NCI-H2171 treated with DMSO at 0.1 percent for 48 hours (cell line): ENCODE measurements at places on chromosomes 16 and 17.
A peak's percentile ranks its signal among the peaks of the same experiment; 100 is the strongest.

DNA sequence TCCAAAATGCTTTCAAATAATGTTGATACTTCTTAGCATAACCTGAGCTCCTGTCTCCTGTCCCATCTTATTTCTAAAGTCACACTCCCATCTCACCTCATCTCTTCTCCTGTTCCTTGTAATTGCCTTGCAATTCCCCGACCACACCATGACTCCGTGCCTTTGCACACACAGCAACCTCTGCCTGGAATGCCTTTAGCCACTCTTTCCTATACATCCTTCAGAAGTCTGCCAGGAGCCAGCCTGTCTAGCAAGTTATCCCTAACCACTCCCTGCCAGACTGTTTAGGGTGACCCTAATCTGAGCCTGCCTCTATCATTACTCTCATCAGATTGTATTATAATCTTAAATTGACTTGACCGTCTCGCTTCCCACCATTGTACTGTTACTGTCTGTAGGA is 168.0 kb upstream of the NOG start:
- DNase-seq: no peak

- peak; percentile 87 for DNase-seq
These were observed 84.3 kb downstream of the MARCHF10 start for GRCh38 chr17:62723842-62724241.

- DNase-seq: no peak
These were observed 18.9 kb downstream of the CDR2 start for GRCh38 chr16:22355487-22355908.

DNA sequence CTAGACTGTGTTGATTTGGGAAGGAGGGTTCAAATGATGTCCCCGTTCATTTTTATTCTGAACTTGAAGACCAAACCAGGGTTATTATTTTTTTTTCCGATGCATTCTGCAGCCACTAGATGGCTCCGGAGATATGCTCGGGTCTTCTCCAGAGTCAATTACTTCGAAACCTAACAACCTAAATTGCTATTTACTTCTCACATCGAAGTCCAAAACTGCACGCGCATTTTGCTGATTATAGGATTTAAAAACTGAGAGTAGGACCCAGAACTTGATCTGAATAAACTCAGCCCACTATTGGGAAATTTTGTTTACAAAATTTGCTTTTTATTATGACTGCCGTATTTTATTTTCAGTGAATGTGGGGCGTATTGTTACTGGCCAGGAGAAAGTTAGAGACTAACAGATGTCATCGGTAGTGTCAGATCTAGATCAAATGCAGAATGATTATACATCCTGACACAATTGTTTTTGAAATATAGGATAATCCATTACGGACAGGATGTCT is 263.8 kb downstream of the HS3ST3A1 start:
- DNase-seq: peak; percentile 7

DNA sequence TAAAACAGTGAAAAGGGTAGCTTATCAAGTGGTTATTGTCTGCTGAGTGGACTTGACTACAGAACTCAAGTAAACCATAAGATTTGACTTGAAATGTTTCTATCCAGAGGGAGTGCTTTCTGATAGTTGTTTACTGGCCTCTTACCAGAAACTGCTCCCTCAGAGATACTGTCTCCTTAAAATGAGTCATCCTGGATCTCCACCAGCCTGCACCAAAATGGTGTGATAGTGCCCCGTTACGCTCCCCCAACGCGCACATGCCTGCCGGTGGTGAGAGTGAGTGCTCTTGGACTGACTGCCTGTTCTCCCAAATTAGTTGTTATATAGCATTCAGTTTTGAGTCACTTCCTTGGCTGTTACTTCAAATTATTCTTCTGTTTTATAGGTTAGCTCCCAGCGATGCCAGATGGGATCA is 22.9 kb downstream of the PRCD start:
- no peak for DNase-seq

- DNase-seq: no peak
These were observed 599 bp downstream of the TOP3A start for GRCh38 chr17:18314059-18314730.

GRCh38 chr16:64627288-64627687 is 494.6 kb downstream of the CDH11 start:
- peak; percentile 80 for DNase-seq

DNA sequence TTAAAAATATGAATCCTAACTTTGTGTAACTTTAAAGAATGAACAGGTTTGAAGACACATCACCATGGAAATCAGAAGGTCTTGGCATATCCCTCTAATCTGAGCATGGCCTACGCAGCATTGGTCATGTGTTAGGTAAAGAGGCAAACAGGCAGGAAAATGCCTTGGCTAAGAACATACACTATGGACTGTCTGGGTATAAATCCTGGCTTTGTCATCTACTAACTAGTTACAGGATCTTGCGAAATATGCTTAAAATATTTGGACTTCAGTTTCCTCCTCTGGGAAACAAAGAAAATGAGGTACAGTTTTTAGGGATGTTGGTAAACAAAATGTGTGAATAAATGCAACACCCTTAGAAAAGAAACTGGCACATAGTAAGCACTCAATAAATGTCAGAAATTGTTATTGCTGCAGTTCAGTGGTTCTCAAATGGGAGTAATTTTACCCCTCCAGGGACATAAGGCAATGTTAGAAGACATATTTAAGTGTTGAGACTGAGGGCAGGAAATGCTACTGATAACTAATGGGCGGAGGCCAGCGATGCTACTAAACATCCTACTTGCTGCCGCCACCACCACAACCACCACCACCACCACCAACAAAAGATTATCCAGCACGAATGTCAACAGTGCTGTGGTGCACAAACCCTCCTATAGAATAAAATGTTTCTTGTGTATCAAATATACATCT is 770.8 kb upstream of the SOX9 start:
- no peak for DNase-seq

DNA sequence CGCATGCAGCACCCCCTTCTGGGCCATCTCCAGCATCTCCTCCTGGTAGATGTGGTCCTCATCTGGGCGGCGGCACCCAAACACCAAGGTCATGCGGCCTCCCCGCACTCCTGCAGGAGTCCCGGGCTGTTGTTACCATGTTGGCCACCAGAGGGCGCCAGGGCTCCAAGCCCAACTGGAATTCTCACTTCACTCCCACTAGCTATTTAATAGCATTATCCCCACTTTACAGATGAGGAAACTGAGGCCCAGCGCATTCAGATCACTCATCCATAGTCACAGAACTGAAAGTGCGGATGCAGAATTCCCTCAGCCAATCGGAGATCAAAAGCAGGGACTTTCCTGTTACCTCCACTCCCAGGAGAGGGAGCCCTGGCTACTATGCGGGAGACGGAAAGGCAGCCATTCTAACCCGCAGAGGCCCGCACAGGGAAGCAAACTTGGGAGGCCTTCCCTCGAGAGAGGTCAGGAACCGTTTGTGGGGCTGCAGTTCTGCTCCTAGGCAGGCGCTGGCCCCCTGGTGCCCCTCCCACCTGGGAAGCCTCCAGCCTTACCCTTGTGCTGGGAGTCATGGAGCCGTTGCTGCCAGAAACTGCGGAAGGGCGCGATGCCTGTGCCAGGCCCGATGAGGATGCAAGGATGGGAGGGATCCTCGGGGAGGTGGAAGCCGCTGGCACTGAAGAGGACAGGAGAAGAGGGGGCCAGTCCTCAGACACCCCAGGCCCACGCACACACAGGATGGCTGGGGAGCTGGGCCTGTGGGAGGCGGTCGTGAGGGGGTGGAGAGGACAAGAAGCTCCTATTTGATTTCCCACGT is 40.1 kb downstream of the NOS2 start:
- peak; percentile 30 for DNase-seq

DNA sequence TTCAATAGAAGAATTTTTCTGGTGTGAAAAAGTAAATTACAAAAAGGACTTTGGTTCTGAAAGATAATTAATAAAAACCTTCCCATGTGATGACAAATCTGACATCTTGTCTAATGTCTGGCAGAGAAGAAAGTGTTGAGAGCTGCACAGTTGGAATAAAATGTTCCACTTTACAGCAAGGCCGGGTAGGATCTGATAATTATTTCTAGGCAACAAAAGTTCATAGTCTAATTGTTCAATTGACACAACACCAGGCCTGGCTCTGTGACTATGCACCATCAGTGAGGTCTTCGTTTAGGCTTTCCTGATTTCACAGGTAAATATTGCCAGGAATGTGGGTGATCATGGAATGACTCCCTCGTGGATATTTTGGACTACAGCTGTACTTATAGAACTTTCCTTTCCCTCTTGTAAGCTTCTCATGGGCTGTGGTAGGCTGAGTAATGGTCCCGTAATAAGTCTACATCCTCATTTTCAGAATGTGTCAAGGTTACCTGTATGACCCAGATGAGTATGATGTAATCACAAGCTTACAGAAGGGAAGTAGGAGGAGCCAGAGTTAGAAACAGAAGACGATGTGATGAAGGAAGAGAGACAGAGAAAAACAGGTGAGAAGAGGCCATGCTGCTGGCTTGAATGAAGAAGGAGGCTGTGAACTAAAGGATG is 217.0 kb downstream of the CDH13 start:
- DNase-seq: no peak

DNA sequence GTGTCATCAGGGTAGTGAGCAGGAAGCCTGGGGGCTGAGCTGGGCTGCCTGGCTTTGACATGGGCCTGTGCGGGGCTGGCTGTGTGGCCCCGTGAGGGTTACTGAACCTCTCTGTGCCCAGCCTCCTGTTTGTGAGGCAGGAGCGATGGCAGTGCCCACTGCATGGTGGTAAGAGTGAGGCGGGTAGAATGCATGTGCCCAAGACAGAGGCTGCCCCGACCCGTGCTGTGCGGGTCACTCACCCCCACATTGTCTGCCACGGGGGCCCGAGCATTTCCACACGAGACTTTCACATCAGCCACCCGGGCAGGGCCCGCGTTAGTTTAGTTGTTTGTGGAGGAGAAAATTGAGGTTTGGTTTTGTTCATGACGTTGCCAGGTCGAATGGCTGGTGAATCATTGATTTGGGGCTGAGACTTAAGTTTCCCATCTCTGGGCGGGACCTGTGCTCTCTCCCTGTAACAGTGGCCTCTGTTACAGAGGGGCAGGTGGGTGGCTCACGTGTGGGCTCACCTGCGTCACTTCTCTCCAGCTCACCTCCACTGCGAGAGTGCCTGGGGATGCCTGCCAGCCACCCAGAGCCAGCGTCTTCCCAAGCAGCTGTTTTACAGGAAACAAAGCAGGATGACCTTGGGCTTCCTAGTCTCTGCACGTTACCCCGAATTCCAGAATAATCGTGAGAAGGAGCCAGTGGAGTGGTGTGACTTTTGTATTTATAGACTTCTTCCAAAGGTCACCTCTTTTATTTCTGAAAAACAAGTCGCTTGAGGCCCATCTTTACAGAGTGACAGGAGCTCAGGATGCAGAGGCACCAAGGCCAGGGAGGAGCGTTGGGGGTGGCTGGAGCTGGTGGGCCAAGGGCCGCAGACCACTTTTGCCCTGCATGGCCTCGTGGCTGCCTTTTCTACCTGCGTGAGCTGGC is 150.6 kb downstream of the RPTOR start:
- DNase-seq: peak; percentile 47

DNA sequence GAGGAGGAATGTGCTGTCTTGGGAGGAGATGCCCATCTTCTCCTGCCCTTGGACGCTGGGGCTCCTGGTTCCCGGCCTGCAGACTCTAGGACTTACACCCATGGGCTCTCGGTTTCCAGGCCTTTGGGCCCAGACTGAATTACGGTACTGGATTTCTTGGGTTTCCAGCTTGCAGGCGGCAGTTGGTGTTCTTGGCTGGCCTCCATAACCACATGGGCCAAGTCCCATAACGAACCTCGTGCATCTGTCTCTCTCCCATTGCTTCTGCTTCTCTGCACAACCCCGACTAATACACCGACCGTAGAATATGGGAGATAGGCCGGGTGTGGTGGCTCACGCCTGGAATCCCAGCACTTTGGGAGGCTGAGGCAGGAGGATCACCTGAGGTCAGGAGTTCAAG is 162.6 kb downstream of the SDK2 start:
- DNase-seq: peak; percentile 63

GRCh38 chr17:10059684-10060211 is 138.7 kb downstream of the GAS7 start:
- DNase-seq: no peak

DNA sequence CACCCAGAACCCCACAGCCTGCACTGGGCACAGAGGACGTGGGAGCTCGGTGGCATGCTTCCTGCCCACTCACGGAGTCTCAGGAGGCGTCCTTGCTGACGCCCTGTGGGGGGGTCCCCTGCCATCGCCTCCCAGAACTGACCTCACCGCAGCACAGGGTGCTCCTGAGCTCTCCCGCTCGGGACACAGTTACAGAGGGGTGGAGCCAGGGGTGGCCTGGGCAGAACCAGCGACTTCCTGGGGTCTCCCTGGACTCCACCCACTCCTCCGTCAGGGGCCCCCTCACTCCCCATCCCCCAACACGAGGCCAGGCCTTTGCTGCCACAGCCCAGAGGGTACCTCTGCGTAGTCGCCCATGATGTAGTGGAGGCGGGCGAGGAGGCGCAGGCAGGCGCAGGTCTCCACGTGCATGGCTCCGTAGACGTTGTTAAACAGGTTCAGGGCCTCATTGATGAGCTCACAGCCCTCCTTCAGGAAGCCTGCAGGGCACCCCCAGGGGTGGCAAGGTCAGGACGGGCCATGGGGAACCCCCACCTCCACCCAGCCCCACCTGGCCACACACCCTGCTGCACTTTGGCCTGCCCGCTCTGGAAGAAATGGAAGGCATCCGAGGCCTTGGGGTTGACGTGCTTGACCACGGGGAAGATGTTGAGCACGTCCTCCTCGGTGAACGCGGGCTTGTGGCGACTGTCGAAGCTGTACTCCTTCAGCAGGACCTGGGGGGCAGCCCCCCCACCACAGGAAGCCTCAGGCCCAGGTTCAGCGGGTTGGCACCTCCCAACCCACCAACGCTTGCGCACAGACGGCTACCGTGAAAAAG is 17.8 kb downstream of the CLUH start:
- DNase-seq: no peak

DNA sequence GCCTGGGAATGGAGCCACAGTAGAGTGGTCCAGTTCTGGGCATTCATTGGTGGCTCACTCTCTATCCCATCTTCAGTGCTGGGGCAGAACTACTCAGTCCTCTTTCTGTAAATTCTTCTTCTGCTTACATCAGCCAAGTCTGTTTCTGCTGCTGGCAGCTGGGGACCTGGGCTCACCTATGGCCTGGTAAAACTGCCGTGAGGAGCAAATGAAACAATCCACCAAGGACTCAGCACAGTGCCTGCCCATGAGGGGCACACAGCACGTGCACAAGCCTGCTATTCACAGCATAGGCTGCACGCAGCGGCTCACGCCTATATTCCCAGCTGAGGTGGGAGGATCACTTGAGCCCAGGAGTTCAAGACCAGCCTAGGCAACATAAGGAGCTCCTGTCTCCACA is 30.9 kb upstream of the SNN start:
- no peak for DNase-seq

GRCh38 chr16:85955566-85955965 is 56.6 kb downstream of the IRF8 start:
- no peak for DNase-seq

- no peak for DNase-seq
These were observed 3.1 kb downstream of the FOXL1 start for GRCh38 chr16:86581458-86581857.
